NCI-H2171 (cell line): ENCODE measurements at places on chromosomes 2 and 18.

DNA sequence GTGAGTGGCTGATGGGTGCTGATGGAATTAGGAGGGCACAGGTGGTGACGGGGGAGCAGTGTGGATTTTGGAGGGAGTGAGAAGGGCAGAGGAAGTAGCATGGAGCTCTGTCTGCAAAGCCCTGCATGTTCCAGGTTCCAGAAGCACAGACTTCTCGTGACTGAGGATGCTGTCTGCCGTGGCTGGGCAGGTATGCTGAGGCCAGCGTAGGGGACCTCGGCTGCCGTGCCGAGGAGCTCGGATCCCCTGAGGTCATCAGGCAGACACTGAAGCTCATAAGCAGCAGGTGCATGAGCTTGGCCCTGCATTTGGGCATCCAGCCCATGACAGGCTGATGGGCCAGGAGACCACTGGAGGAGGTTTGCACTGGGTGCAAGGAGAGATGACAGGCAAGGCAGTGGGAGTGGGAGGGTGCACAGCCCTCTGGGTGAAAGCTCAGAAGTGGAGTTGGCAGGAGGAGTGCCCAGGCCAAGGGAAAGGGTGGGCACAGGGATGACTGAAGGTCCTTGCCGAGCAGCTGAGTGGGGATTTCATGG lies 215.3 kb downstream of the SH3RF3 start:
- no peak for DNase-seq

DNA sequence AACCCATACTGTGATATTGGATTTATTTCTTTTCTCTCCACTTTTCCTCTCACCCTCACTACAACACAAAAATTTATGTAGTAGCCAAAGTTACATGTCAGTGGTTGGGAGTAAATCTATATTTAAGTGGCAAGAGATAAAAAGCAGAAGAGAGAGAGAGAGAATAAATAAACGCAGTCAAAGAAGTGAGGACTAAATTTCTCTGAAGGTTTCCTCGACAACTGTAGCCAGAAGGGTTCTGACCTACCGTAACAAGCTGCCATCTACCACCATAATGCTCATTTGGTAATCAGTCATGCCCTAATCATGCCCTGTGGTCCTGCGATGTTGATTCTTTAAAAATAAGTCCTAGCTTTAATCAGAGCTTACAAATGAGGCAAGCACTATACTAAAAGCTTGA lies 9.1 kb downstream of the ARHGAP28 start:
- no peak for DNase-seq

DNA sequence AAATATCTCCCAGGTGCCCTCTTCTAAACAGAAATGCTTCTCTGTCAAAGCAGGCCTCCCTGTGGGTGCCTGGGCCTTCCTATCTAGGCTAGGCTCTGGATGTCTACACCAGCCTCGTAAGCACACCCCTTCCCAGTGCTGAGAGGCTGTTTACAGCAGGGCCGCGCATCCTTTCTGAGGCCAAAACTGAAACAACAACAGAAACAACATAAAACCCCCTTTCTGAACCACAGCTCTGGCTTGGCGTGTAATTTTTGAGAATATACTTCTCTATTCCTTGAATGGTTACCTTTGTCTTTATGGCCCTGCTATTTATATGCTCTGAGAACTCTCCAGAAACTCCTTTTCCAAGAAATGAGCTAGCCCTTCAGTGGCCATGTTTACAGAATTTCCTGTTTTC lies 118.4 kb downstream of the BCL2L11 start:
- no peak for DNase-seq

DNA sequence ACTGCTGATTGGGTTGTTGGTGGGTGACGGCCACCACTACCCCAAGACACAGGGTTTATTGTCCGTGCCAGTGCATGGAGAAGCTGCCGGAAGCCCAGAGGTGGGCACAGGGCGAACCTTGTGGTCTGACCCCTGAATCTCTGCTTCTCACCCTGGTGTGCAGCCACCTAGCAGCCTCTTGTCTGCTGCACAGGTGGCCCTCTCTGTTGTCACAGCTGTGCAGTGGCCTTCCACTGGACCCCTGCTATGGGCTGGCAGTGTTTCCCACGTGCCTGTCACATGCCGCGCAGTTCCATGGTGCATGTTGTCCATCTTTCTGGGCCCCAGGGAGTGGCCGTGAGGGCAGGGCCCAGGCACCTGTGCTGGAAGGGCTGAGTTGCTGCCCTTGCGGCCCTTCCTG lies 15.2 kb downstream of the ATG4B start:
- DNase-seq = no peak

DNA sequence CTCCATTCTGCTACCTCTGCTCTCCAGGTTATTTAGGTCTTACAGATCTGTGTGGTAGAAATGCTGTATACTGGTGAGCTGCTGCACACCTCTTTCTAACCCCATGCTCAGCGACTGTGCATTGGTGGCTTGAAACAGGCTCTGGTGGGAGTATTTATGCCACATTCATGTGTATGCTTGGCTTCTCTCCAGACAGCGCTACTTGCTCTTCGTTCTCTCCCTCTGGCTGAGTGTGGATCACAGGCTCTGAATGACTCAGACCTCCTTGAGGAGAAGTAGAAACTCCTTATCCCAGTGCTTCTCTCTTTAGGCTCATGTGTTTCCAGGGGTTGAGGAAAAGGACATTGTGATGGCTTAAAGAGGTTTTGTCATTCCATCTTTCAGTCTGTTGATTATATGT lies 54.9 kb downstream of the FHOD3 start:
- no peak for DNase-seq

- DNase-seq = no peak
Observed at GRCh38 chr2:197280015-197280702, 30.4 kb downstream of the ANKRD44 start.

GRCh38 chr2:120246546-120247300 lies 5.9 kb upstream of the RALB start:
- DNase-seq = peak; percentile 77

DNA sequence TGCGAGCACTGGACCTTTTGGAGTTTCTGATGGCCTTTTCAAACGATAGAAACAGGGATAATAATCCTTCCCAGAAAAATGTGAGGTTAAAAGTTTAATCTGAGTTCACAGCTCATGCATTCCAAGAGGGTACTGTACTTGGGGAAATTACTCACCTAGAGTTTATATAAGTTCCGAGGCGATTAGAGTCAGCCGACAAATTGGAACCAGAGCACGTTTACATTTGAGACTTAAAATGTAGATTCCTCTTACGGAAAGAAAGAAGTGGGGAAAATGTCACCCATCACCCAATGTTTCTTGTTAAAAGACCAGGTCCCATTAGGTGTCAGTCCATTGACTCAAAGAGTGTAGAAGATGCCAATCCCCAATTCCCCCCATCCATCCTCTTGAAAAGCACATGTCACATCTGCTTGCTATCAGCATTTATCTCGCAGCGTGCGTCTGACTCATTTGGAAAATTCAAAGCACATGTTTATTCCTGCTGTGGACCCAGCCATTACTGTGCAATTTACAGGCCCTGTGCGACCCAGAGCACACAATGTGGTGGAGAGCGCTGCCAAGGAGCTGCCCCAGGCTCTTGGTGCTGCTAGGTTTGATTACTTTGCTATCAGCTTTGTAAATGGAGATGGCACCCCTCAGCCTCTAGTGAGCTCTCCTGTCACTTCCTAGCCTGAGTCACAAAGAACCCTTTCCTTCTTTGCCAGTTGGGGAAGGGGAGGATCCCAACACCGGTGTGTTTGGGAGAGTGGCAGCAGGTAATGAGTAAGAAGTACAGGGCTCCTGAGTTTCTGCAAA lies 104.8 kb downstream of the COLEC12 start:
- DNase-seq = no peak

DNA sequence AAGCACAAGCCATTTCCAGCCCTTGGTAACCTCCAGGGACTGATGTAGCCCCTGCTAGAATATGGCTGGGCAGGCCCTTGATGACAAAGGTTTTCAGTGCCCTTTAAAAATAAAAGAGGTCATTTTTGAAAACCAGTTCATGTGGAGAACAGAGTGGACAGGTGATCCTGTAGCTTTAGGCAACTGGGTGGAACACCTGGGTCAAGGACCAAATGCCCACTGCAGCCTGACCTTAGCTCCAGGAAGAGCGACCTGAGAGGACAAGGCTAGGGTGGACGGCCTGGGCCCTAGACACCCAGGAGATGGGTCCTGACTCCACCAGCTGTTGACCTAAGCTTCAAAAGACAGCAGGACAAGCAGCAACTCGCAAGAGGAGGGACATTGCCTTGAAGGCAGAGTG lies 116.6 kb downstream of the LIPG start:
- no peak for DNase-seq

- DNase-seq = no peak
Observed at GRCh38 chr18:61957801-61958516, 65.2 kb upstream of the RNF152 start.

DNA sequence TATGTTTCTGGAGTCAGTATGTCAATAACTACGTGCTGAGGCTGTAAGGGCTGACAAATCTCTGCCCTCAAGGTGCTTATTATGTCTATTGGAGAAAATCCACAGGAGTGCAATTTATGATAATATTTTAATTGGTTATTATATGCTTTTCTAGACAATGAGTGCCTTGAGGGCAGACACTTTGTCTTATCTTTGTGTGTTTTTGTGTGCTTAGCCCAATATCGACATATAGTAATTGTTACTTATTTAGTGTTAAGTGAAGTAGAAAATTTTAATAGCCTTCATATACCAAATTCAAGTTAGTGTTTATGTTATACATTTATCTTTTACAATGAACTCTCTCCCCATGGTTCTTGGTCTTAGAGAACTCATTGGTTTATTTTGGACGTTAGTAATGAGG lies 118.9 kb downstream of the WDR7 start:
- no peak for DNase-seq

- no peak for DNase-seq
Observed at GRCh38 chr18:70377317-70377799, 88.5 kb downstream of the SOCS6 start.

DNA sequence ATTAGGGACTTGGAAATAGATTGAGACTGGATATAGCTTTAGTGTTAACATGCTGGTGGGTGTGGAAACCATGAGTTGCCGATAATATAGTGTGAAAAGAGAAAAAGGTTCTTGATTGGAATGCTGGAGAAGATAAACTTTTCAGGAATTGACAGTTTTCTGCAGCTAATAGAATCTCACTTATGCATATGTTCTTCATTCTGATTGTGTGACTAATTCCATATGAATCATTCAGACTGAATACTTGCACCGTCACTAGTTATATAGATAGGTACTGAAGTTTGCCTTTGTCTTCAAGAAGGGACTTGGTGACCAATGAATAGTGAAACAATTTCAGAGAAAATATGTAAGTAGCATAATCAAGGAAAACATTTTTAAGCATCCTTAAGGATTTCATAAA lies 225.7 kb upstream of the FOSL2 start:
- no peak for DNase-seq

DNA sequence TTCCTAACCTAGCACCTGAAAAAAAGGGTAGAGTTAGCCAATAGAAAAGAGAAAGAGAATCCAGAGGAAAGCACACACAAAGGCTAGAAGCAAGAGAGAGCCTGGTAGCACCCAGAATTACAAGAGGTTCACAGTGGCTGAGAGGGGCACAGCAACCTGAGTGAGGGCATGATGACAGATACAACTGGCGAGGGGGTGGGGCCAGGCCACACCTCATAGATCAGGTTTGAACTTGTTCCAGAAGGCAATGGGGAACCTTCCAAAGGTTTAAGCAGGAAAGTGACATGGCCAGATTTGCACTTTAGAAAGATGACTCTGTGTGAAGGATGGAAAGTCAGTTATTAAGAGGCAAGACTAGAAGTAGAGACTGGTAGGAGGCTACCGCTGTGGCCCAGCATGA lies 148.0 kb downstream of the TTC32 start:
- no peak for DNase-seq

DNA sequence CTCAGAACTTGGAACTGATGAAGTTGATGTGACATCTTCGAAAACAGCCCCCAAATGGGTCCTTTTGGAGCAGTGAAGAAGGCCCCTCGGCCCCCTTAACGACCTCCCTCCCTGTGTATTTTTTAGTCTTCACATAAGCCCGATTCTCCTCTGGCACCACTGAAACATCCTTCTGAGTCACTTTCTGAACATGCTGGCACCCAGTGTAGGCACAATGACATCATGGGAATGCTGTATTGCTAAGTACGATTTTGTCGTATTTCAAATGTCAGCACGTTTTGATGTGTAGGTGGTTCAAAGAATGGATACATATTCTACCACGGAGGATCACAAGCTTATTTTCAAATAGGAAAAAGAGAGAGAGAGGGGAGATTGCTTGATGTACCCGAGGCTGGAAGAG lies 111.7 kb upstream of the RIOK3 start:
- DNase-seq = no peak

GRCh38 chr2:237310515-237311114 lies 103.3 kb downstream of the COL6A3 start:
- no peak for DNase-seq

- peak; percentile 26 for DNase-seq
Observed at GRCh38 chr18:902229-902628, 2.4 kb upstream of the ADCYAP1 start.

DNA sequence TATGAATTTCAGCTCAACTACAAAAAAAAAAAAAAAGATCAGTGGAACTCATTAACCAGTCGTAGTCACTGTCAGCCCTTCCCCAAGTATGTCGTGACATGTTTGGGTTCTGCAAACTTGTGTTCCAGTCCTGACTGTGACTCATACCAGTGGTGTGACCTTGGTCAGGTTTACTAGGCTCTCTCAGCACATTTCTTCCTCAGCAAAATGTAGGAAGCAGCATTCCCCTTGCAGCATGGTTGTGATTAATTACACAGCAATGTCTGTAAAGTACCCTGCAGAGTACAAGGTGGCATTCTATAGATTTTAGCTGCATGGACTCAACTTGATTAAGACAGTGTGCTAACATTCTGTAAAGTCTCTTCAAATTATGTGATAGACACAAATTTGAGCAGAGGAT lies 156.9 kb downstream of the LAMA1 start:
- DNase-seq = no peak

GRCh38 chr2:136057802-136058140 lies 60.2 kb downstream of the CXCR4 start:
- no peak for DNase-seq

DNA sequence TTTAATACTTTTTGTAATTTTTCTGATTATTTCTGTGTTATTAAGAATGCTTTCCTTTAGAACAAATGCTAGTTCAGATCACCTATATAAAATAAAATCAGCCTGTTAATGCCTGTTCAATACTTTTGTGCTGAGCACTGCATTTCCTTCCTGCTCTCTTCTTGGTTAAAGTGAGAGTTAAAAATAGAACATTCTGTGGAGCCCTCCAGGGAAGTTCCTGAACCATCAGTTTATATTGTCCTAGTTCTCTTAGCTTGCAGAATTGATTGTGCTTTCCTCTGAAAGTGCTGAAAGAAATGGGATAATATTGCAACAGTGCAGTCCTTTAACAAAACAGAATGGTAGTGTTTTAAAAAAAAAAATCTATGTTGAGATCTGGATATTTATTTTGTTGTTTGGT lies 74.6 kb upstream of the UBXN4 start:
- no peak for DNase-seq

GRCh38 chr2:69944756-69945155 lies 16.7 kb downstream of the ASPRV1 start:
- no peak for DNase-seq

GRCh38 chr2:2530334-2530733 lies 199.3 kb upstream of the MYT1L start:
- no peak for DNase-seq

- DNase-seq = no peak
Observed at GRCh38 chr2:170322140-170322766, 144.3 kb downstream of the MYO3B start.
